Stimulated activated CD8-positive, alpha-beta memory T cell treated with anti-CD3 and anti-CD28 coated beads, Interleukin-2, amount 100 ng/mL, for 48 hours (primary cell): ENCODE measurements at places on chromosomes 7 and 10.

- DNase-seq, result no peak
Observed at GRCh38 chr10:23643111-23643780, 204.4 kb downstream of the OTUD1 start.

GRCh38 chr7:128665057-128665456 is 7.0 kb upstream of the GARIN1A start:
- no peak for DNase-seq

DNA sequence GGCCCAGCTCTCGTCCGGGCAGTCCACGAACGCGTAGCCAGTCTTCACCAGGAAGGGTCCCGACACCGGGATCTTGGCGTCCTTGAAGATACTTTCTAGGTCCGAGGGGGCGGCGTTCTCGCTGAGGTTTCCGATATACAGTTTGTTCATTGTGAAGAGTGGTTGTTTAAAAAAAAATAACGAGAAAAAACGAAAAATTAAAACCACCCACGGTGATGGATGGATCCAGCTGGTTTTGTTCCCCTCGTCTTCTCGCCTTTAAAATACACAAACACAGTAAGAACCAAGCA is 385 bp downstream of the IGF2BP3 start:
- no peak for DNase-seq

DNA sequence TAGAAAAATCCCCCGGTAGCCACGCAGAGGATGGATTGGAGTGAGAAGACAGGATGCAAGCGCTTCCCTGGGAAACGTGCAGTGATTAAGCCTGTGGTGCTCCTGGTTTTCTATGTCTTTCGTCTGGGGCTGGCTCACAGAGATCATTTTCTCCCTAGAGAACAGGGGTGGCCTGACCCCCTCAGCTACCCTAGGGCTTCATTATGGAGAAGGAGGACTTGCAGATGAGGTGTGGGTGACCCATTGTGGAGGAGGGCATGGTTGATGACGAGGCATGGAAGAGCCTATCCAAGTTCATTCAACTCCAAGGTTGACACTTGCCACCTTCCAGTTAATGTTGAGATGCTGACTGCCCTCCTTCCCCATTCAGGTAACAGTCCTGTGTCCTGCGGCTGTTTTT is 75.9 kb downstream of the VSTM4 start:
- DNase-seq, result no peak

DNA sequence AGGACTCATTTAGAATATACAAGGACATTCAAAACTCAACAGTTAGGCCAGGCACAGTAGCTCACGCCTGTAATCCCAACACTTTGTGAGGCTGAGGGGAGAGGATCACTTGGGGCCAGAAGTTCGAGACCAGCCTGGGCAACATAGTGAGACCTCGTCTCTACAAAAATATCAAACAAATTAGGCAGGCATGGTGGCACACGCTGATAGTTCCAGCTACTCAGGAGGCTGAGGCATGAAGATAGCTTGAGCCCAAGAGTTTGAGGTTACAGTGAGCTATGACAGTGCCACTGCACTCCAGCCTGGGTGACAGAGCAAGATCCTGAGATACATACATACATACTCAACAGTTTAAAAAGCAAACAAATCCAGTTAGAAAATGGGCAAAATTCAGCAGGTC is 44.9 kb downstream of the GNA12 start:
- DNase-seq, result no peak

GRCh38 chr7:88111954-88112471 is 107.8 kb downstream of the SRI start:
- DNase-seq, result no peak
